ENCODE measurements at places on chromosomes 16 and 17. TPM values are rescaled to one million over a fixed set of nuclear protein-coding genes. Genes with fewer than 3 reads are reported as not detected.

Gene CRISPLD2
- 2.3 TPM for total RNA-seq

DNA sequence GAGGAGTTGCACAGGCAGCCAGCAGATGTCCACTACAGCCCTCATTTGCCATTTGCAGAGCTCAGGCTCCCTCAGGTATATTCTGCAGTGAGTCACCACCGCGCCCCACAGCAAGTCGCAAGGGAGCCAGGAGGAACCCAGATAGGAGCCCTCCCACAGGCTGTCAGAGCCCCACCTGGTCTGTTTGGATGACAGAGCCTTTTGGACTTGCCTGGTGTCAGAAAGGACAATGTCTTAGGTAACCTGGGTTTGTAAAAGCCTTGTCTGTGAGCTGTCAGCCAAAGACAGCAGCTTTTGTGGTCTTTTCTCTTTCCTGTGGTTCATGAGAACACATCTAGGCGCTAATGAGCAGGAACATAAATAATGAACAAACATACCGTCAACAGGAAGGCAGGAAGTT is 70.9 kb downstream of the GNAO1 start:
- peak; percentile 46 for DNase-seq

DNA sequence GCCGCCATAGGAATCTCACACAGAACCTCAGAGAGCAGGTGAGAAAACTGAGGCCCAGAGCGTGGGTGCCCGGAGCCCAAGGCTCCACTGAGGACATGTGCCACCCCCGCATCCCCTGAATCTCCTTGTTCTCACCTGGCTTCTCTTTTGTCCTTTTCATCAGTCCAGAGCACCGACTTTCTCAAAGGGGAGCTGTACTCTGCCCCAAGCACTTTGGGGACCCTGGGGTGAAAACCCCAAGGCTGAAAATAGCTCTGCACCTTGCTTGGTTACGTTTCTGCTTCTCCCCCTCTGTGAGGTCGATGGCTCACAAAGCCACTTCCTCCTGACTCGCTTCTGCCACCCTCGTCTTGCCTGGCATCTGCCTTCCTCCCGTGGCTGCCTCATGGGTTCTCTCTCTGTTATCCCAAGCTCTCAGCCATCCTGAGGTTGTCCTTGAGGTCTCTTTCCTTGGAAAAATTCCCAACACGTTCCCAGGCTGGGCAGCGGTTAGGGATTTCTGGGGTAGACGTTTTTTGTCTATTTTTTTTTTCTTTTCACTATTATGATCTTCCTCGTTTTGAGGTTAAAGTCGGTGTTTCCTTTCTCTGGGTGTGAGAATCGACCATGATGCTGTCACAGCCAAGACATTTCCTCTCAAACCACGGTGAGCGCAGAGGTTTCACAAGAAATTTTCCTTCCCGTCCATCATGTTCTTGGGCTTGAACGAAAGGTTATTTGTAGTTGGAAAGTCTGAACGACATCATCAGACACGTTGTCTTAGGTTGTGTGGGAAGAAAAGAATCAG is 37.2 kb downstream of the IRF8 start:
- DNase-seq: no peak

Gene CACNG3
- total RNA-seq: not detected

Measured in mammary epithelial cell (primary cell).